SJSA1 (cell line): ENCODE measurements at places on chromosomes 4 and X.

- DNase-seq, result no peak
Measured at GRCh38 chr4:94598758-94599157, 147.0 kb downstream of the PDLIM5 start.

GRCh38 chr4:74674750-74675149, 119.6 kb downstream of the BTC start:
- no peak for DNase-seq

- DNase-seq, result no peak
Measured at GRCh38 chrX:124347242-124347641, 879 bp downstream of the SH2D1A start.

DNA sequence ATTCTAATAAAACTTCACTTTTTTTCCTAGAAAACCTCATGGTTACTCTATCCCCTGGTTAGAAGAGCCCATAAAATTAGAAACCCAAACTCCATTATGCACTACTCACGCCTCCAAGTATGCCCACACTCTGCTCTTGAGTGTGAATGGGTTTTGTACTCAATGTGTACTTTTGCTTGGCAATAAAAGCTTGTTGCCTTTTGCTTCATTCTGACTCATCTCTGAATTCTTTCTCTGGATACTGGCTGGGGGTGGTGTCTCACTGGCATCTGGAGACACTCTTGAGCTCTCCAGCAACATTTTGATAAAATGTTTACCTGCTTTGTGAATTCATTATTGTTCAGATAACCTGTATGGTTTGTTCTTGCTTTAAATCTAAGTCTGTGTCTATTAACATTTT, 963.3 kb downstream of the TRAM1L1 start:
- no peak for DNase-seq

GRCh38 chrX:37752936-37753335, 26.9 kb upstream of the CYBB start:
- no peak for DNase-seq

- DNase-seq, result no peak
Measured at GRCh38 chrX:39967348-39967747, 130.4 kb downstream of the BCOR start.

- DNase-seq, result no peak
Measured at GRCh38 chr4:140777386-140777785, 21.2 kb upstream of the TBC1D9 start.
